Hepatocyte (in vitro differentiated cells): ENCODE measurements at places on chromosomes 11 and 22. TPM values are rescaled to one million over a fixed set of nuclear protein-coding genes. Genes with fewer than 3 reads are reported as not detected.

The SHANK2 gene
- total RNA-seq, result 11.9 and 17.3 TPM in 2 replicates

The OR51B4 gene
- not detected in 2 replicates for total RNA-seq

The CHRM1 gene
- total RNA-seq, result not detected in 2 replicates

The SLN gene
- total RNA-seq, result 3.1 and 13.7 TPM in 2 replicates

The ARHGEF17 gene
- total RNA-seq, result 26.6 and 35.6 TPM in 2 replicates

The SEPTIN3 gene
- total RNA-seq, result 1.5 and 2.2 TPM in 2 replicates

The GUCY1A2 gene
- 8.4 and 9.1 TPM in 2 replicates for total RNA-seq

The C22orf42 gene
- total RNA-seq, result not detected in 2 replicates

The TRIM48 gene
- total RNA-seq, result not detected in 2 replicates

The MMP13 gene
- total RNA-seq, result 0.57 TPM in 1 of 2 replicates, not detected in the other

The SCUBE2 gene
- total RNA-seq, result 8.6 and 14.2 TPM in 2 replicates

The MCHR1 gene
- total RNA-seq, result 0.50 and 1.1 TPM in 2 replicates

The RRP8 gene
- 15.3 and 18.0 TPM in 2 replicates for total RNA-seq

The GPHA2 gene
- total RNA-seq, result 2.0 TPM in 1 of 2 replicates, not detected in the other

The DEPDC7 gene
- 21.3 and 21.5 TPM in 2 replicates for total RNA-seq

The RASL10A gene
- total RNA-seq, result 0.33 and 1.7 TPM in 2 replicates

The TAGLN gene
- total RNA-seq, result 126 and 150 TPM in 2 replicates

The MS4A4A gene
- 1.8 and 5.3 TPM in 2 replicates for total RNA-seq

The DDB1 gene
- 207 and 215 TPM in 2 replicates for total RNA-seq

The LDHAL6A gene
- total RNA-seq, result not detected in 2 replicates

The OLFML1 gene
- total RNA-seq, result 9.3 and 11.4 TPM in 2 replicates

The CARD18 gene
- total RNA-seq, result not detected in 2 replicates

The TREH gene
- total RNA-seq, result 6.6 and 10.2 TPM in 2 replicates

The ZNF70 gene
- 4.6 and 5.2 TPM in 2 replicates for total RNA-seq

The RIBC2 gene
- total RNA-seq, result 0.48 and 0.50 TPM in 2 replicates

The UPK3A gene
- 14.4 and 14.9 TPM in 2 replicates for total RNA-seq

The SLC25A45 gene
- 4.9 and 8.8 TPM in 2 replicates for total RNA-seq

The MFRP gene
- total RNA-seq, result 0.08 TPM in 1 of 2 replicates, not detected in the other

The USP2 gene
- 7.3 and 8.1 TPM in 2 replicates for total RNA-seq

The ISX gene
- 23.2 and 29.8 TPM in 2 replicates for total RNA-seq

The IGSF22 gene
- 0.08 TPM in 1 of 2 replicates, not detected in the other for total RNA-seq

The SSTR3 gene
- 1.3 and 2.8 TPM in 2 replicates for total RNA-seq

The PDHX gene
- 44.8 TPM in 2 replicates for total RNA-seq

The RHOD gene
- 43.3 and 47.0 TPM in 2 replicates for total RNA-seq

The NAALAD2 gene
- 29.8 and 30.9 TPM in 2 replicates for total RNA-seq

The CENATAC gene
- total RNA-seq, result 26.2 and 28.2 TPM in 2 replicates

The TRIM6 gene
- 6.6 and 10.7 TPM in 2 replicates for total RNA-seq

The H19 gene
- total RNA-seq, result 12.4 and 15.8 TPM in 2 replicates

The PLA2G3 gene
- total RNA-seq, result 0.04 and 0.10 TPM in 2 replicates

The CCDC89 gene
- total RNA-seq, result 0.72 and 0.83 TPM in 2 replicates

The MYRF gene
- total RNA-seq, result 42.2 and 57.3 TPM in 2 replicates

The DDI1 gene
- total RNA-seq, result not detected in 2 replicates

The SLC17A6 gene
- total RNA-seq, result not detected in 2 replicates

The TBX10 gene
- total RNA-seq, result 0.70 TPM in 1 of 2 replicates, not detected in the other

The ANO3 gene
- 0.12 and 0.17 TPM in 2 replicates for total RNA-seq

The SLC1A2 gene
- 0.84 and 2.9 TPM in 2 replicates for total RNA-seq

The FBXO7 gene
- 82.7 and 91.3 TPM in 2 replicates for total RNA-seq

The NELL1 gene
- 17.7 and 20.1 TPM in 2 replicates for total RNA-seq

The MRGPRF gene
- 6.5 TPM in 2 replicates for total RNA-seq
